ENCODE measurements at places on chromosomes 5 and 9. TPM values are rescaled to one million over a fixed set of nuclear protein-coding genes. Genes with fewer than 3 reads are reported as not detected.

- no peak for DNase-seq
These were observed 142.8 kb downstream of the PDZD2 start for GRCh38 chr5:31781772-31782171.

DNA sequence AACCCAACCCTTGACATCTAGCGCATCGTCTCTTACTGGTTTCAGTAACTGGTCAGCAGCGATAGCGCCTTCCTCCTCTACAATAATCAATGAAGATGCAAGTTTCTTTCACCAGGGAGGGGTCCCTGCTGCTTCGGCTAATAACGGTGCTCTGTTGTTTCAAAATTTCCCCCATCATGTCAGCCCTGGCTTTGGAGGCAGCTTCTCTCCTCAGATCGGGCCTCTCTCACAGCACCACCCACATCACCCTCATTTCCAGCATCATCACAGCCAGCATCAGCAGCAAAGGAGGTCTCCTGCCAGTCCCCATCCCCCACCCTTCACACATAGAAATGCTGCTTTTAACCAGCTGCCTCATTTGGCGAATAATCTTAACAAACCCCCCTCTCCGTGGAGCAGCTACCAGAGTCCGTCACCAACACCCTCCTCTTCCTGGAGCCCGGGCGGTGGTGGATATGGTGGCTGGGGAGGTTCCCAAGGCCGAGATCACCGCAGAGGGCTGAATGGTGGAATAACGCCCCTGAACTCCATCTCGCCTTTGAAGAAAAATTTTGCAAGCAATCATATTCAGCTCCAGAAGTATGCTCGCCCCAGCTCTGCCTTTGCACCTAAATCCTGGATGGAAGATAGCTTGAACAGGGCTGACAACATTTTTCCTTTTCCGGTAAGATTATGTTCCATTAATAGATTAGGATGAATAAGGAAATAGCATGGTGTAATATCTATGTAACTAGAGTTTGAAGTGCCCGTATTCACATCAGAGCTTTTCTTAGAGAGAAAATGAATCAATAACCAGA lies 2.2 kb downstream of the CPEB4 start:
- no peak for DNase-seq

Gene FAM53C
- total RNA-seq = 28.8 TPM

Gene INSL6
- not detected for total RNA-seq

Gene PTGES
- total RNA-seq = 2.2 TPM

DNA sequence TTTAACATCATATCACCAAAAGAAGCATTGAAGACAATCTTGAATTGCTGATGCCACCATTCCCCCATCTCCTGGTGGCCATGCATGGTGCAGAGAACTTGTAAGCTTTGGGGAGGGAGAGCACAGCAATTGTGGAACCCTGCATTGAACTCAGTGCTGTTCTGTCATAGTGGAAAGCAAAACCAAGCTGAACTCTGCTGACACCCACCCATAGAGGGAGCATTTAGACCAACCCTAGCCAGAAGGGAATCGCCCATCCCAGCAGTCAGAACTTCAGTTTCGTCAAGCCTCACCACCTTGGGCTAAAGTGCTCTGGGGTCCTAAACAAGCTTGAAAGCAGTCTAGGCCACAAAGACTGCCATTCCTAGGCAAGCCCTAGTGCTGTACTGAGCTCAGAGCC lies 37.4 kb upstream of the RUSC2 start:
- no peak for DNase-seq

DNA sequence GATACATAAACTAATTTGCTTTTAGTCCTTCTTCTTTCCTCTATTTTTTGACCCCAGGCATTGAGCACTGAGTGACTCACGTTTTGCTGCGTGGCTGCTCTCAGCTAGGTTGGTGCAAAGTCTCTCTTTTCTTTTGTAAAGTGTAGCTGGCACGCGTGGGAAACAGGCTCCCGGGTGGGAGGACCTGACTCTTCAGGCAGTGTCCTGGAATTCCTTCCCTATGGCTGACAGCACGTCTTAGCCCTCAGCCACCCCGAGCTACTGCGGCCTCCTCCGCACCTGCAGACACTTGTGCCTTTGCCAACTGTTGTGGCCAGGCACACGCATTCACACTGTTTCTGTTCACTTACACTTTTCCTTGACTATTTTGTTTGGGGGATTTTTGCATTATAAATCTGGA lies 877 bp upstream of the SCGB3A1 start:
- no peak for DNase-seq

Gene DNM1
- 2.2 TPM for total RNA-seq

Gene NR2F1
- 9.6 TPM for total RNA-seq

Gene MED22
- 30.0 TPM for total RNA-seq

Gene PCA3
- total RNA-seq = 0.35 TPM

GRCh38 chr5:117701062-117701461 lies 1126.4 kb upstream of the SEMA6A start:
- no peak for DNase-seq

- no peak for DNase-seq
These were observed 25.3 kb downstream of the KLF9 start for GRCh38 chr9:70389188-70389587.

Gene CPEB4
- total RNA-seq = 107 TPM

DNA sequence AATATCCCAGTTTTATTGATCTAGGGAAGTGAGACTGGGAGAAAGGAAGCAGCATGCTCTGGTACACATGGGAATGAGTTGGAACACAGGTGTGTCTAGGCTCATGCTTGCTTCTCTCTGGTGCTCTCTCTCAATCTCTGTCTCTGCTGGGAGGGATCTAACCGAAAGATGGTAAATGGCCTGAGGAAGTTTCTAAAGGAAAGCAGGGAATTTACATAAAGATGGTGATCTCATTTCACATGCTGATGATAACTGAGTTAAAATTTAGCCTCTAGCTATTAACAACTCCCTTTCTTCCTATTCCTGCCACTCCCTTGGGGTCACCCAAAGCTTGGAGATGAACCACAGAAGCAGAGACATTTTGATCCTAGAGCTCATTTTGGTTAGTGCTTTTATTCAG lies 436.2 kb downstream of the SH3GL2 start:
- DNase-seq = no peak

GRCh38 chr9:27408001-27408400 lies 111.1 kb upstream of the EQTN start:
- no peak for DNase-seq

Gene SLC46A2
- total RNA-seq = 1.3 TPM

Gene PCDHB15
- total RNA-seq = 4.9 TPM

Gene FBP2
- not detected for total RNA-seq

Gene DCANP1
- 0.70 TPM for total RNA-seq
